Stimulated activated CD8-positive, alpha-beta memory T cell treated with anti-CD3 and anti-CD28 coated beads, Interleukin-4, amount 100 ng/mL, for 48 hours (primary cell): ENCODE measurements at places on chromosomes 2 and 18.

GRCh38 chr2:207836521-207837133, 66.9 kb upstream of the FZD5 start:
- no peak for DNase-seq

- DNase-seq: no peak
These were observed 54.5 kb downstream of the RBBP8 start for GRCh38 chr18:22987547-22988189.

- DNase-seq: peak; percentile 35
These were observed 21.9 kb upstream of the USP14 start for GRCh38 chr18:136433-136832.

GRCh38 chr18:28267276-28267675, 90.3 kb upstream of the CDH2 start:
- no peak for DNase-seq

- no peak for DNase-seq
These were observed 27.5 kb downstream of the CFAP36 start for GRCh38 chr2:55547001-55547400.

DNA sequence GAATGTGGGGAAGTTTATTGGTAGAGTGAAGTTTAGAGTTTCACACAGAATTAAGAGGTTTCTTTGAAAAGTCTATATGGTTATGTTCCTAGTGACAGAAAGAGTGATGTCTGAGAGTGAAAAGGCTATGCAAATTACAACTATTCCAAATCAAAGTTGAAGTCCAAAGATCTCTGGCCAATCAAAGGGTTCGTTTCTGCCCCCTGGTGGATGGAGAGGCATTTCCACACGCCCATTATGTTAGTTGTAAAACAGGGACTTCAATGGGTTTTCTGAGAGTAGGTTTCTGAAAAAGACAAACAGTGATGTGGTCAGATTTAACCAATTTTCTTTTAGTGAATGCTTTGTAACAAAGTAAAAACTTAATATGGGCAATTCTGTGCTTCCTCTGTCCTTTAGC, 441.5 kb upstream of the POU3F3 start:
- peak; percentile 42 for DNase-seq

DNA sequence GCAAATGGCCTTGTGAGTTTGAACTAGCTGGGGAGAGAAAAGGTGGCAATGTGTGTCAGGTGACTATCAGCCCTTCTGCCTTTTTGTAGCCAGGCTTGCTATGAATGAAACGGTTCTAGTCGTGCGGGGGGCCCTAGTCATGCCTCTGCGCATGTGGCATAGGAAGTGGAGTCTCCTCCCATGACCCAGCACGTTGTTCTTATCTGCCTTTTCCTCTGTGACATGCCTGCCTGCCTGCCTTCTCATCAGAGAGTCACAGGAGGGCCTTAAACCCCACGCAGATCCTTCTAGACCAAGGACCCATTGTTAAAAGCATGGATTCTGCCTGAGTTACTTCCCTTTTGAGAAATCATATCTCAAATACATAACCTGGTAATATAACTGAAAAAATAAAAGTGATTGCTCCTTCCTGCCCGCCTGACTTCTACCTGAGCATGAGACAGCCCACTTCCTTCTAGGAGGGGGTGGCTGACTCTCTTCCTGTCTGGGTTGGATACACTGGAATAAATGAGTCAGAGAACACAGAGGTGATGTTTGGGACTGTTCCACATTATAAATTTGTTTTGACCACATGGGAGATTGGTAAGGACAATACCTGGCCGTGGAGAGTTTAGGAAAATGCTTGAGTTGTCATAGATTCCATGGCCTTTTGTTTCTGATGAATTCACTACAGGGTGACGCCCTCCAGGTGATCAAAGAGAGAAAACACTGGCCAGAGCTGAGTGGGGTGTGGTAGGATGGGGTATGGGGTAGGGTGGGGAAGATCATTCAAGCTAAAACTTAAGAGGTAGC, 49.8 kb downstream of the FBLN7 start:
- DNase-seq: peak; percentile 82

GRCh38 chr2:239605976-239606375, 205.2 kb upstream of the HDAC4 start:
- DNase-seq: no peak

- no peak for DNase-seq
These were observed 327.7 kb upstream of the ZNF804A start for GRCh38 chr2:184270660-184271059.

- no peak for DNase-seq
These were observed 29.7 kb downstream of the MGAT4A start for GRCh38 chr2:98701230-98701629.

DNA sequence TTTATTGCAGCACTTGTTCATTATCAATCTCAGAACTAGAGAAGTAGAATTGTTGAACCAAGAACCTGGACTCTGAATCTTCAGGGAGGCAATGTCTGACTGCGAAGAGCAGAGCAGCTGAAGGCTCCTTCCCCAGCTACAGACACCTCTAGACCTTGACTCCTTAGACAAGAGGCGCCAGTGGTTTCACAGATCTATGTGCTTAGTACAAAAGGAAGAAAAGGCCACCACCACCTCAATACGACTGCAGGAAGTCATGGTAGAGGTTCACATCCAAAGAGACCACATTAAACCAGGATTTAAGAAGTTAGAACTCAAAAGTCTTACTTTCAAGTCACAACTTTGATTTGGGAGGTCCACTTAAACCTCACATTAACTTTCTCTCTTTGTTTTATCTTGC, 158.1 kb upstream of the VRK2 start:
- no peak for DNase-seq

DNA sequence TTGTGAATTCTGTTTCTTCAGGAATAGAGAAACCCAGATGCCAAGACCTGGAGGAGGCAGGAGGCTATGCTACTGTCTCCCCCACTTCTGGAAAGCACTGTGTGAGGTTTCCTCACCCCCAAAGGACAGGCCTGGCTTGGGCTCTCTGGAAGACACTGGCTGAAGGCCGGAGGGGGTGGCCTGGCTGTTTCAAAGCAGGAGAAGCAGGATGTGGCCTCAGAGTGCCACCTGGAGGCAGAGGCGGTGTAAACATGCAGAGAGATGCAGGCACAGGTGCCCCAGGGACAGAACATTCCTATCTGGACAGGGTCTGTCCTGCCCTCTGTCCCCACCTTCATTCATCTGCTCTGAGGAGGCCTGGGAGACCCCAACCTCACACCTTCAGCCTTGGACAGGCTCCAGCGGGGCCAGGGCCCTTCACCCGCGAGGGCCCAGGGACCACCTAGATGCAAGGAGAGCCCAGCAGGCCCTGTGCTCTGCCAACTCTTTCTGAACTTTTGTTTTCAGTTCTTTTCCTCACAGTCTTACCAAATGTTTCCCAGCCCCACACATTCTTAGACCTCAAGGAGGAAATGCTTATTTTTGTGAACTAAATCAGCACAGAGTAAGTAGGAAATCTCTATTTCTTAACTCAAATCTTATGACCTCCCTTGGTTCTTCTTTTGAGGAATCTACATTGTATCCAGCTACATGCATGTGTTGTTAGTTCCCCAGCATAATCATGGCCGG, 79.2 kb downstream of the LONRF2 start:
- DNase-seq: peak; percentile 66

DNA sequence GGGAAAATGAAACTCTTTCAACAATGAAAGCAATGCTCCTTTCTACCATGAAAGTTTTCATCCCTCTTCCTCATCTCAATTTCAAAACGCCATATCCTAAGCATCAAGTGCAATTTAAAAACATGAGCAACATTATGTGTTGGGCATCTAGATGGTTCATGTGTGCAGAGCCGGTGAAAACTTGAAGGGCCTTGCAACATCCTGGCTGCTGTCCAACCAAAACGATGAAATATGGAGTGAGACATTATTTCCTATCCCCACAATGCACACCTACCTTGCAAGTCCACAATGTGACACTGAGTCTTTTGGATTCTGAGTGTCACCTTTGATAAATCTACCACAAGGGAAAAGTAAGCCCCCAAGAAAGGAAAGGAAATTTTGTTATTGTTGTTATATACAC, 110.0 kb downstream of the NCKAP5 start:
- DNase-seq: no peak

DNA sequence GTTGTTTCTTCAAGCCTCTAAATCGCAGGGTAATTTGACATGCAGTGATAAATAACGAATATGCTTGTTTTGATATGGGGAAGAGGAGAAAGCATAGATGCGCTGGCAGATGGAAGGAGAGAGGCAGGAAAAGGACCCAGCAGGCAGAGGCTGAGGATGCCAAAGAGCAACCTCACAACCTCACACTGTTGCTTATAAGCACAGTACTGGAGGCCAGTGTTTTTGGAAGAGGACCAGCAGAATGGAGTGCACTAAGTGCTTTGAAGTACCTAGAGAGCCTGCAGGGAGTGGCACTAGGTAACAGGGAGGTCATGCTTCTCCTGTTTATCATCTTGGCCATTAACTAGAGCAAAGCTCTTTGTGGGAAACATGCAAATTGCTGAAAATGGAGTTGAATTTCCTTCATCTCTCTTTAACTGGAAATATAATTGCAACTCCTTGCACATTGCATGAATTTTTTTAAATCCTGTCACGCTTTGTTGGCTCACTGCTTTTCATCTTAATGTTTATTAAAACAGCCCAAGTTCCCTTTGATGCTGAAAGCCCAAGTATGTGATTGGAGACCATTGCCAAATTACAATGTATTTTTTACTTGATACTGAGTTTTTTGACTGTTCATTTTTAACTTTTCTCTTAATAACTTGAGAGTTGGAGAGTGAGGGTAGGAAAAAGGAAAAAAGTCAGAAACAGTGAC, 236.4 kb downstream of the LRRTM1 start:
- DNase-seq: no peak

GRCh38 chr2:227115761-227116160, 48.2 kb downstream of the COL4A4 start:
- no peak for DNase-seq

DNA sequence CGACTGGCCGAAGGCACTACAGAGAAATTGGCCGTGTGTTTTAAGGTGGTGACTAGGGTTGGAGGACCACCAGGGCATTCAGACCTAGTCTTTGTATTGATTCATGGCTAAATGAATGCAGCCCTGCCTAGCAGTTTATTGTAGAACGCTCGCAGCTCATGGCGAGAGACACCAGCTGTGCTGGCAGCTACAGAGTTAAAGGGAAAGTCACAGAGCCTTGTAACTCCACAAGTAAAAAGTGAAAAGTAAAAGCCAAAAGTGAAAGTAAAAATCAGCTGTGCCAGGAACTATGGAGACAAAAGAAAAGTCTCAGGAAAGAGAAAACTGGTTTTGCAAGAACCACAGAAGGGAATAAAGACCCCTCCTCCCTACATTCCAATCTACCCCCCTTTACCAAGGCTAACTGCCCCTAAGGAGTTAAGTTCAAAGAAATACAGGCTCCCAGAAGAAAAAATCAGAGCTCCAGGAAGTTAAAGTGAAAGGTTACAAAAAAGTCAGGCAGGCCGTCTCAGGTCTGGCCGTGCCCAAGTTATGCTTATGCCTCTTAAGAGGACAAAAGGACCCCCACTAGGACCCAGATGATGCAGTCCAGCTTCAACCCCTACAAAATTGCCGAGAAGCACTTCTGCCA, 46.4 kb upstream of the SELENOI start:
- DNase-seq: peak; percentile 31

DNA sequence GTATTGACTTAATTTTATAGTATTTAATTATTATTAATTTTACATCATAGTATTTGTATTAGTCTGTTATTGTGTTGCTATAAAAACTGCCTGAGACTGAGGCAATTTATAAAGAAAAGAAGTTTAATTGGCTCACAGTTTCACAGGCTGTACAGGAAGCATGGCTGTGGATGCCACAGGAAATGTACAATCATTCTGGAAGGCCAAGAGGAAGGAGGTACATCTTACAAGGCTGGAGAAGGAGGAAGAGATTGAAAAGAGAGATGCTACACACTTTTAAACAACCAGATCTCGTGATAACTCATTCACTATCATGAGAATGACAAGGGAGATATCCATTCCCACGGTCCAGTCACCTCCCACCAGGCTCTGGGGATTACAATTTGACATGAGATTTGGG, 2019.4 kb upstream of the PIK3C3 start:
- no peak for DNase-seq

DNA sequence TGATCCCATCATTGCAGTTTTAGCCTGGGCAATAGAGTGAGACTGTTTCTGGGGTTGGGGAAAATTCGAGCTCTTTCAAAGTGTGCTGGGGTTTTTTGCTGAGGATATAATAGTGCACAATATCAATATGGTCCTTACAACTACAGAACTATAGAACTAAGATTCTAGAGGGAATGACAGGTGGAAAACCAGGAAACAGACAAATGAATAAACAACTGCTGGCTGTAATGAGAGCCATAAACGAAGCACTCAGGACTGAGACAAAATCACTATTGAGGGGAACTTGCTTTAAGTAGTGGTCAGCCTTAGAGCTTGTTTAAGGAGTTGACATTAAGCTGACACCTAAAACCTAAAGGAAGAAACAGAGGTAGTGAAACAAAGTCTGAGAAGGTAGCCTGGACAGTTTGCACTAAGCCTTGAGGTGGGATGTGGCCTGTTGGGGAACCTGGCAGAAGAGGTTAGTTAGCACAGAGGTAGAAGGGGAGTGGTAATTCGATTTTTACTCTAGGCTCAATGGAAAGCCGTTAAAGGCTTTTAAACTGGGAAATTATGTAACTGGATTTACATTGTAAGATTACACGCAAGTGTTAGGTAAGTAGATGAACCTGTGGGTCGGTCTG, 33.8 kb downstream of the LCLAT1 start:
- DNase-seq: no peak
